ENCODE measurements at places on chromosomes 1 and 21.

DNA sequence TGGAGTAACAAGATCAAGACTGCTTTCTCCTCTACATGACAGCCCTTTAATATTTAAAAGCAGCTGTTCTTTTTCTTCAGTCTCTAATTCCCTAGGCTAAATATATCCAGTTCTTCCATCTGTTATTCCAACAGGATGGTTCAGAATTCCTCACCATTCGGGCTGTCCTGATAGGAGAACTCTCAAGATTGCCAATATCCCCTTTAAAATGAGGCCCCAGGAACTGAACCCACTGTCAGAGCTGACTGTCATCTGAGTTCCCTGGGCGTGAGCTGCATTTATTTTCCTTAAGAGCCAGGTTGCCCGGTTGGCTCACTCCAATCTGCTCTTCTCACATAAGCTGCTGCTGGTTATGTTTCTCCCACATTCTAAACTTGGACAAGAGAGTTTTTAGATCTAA is 177.6 kb downstream of the MIS18A start:
- no peak for DNase-seq

- no peak for DNase-seq
Measured at GRCh38 chr1:32273391-32274208, 18.3 kb upstream of the HDAC1 start.

DNA sequence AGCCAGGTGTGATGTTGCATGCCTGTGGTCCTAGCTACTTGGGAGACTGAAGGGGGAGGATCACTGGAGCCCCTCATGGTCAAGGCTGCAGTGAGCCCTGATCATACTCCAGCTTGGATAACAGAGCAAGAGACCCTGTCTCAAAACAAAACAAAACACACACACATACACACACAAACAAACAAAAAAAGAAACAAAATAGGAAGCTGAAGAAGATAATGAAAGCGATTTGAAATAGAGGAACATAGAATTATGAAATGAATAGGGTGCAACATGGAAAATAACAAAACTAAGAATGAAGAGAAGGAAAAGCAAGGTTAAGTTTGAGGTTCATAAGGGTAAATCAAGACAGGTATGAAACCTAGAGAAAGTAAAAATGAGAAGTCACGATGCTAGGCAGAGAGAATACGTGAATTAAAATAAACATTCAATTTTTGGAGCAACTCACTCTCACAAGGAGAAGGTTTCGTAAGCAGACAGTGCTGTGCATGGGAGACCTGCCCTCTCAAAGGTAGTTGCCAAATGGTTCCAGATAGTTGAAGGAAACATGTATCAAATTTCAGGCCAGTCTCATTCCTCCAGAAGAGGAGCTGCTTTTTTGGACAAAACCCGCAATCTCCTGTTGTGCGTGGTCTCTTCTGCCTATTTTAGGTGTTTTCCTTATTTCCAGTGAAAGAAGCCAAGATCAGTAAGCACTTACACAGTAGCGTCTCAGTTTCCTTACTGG is 3.3 kb downstream of the CD46 start:
- DNase-seq: no peak

GRCh38 chr1:45998020-45998617 is 134.3 kb downstream of the PIK3R3 start:
- DNase-seq: no peak

DNA sequence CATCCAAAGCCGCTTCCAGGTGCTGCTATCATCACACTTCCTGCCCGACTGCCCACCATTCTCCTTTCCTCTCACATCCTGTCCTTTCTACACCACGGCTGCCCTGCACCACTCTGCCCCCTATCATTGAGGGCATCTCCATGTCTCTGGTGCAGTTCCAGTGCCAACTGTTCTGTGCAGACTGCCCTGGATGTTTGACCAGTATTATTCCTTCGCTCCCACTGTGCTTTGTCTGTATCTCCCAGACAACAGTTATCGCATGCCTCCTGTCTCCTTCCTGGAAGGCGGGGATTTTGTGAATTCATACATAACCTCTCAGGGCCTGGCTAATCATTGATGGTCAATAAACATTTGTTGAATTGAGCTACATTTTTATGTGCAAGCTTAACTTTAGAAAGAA is 63.6 kb upstream of the GNG12 start:
- DNase-seq: no peak

GRCh38 chr1:87840767-87841166 is 512.1 kb downstream of the LMO4 start:
- no peak for DNase-seq

DNA sequence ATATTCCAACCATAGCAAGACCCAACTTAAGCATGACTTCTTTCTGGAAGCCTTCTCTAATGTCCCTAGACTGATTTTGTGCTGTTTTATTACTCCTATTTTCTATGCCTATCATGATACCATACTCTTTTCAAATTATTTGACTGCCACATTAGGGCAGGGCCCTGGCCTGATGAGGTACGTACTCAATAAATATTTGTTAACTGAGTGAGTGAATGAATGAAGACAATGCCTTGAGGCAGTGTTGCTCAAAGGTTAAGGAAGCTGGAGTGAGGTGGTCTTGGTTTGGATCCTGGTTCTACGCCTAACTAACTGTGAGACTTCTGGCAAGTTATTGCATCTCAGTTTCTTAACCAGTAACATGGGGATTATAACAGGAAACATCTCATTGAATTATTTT is 38.3 kb upstream of the BACH1 start:
- no peak for DNase-seq

- DNase-seq: no peak
Measured at GRCh38 chr1:185325413-185325812, 8.4 kb upstream of the IVNS1ABP start.

Measured in bone marrow (tissue), 2 donors.